Thymus (tissue), 14 donors: ENCODE measurements at places on chromosomes 16 and 17.

DNA sequence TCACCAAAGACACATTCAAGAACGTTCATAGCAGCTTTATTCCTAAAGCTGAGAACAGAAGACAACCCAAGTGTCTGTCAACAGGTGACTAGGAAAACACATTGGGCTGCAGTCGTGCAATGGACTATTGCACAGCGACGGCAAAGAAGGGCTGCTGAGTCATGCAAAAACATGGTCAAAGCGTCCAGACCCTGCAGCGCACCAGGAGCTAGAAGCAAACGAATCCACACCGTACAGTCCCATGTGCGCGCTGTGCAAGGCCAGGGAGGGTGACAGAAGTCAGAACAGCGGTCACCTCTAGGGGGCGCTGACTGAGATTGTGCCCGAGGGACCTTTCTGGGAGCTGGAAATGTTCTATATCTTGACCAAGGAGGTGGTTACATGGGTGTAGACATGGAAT is 266.4 kb downstream of the MAF start:
- DNase-seq = no peak

DNA sequence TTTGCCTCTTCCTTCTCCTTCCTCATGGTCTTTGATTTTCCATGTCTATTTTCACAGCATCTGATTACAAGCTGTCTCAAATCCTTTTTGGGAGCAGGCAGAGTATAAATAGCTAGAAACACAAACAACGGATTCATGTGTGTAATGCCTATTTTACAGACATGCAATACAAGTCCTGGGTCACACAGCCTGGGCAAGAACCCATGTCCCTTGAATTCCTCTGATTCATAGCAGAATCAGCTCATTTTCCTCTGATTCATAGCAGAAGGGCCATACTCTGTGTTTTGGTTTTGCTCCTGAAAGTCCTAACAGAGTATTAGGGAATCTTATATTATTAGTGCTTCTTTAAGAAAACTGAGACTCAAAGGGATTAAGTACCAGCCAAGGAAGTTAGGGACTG is 71.3 kb downstream of the IRX5 start:
- no peak for DNase-seq

- no peak for DNase-seq
Observed at GRCh38 chr17:7479213-7480088, at the start of gene ZBTB4. Gene ZBTB4, minus strand, starts transcription at chr17:7479631. Its CDS starts 12,830 bp downstream, at chr17:7466801.

DNA sequence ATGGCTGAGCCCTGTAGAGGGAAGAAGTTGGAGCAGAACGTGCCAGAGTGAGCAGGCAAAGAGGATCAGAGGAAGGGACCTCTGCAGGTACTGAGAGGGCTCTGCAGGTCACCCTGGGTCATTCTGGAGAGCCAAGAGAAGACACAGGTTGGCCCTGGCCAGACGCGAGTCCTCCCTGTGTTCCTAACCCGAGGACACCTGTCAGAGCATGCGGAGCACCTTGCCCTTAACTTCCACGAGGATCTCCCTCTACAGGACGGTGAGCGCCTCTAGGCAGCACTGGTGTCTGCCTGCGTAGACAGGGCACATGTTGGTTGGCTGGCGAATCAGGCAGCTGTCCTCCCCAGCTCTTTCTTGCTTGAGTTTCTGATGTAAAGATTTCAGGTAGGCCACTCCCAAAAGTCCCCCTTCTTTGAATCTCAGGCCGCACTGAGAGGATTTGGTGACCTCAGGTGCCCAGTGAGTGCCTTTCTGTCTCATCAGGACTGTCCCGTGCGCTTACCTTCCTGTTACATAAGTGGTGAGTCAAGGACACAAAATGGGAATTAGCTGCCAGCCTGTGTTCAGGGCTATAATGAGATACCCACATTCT is 45.3 kb downstream of the MPRIP start:
- DNase-seq = no peak

- DNase-seq = no peak
Observed at GRCh38 chr17:58403311-58403710, 14.0 kb downstream of the RNF43 start.

DNA sequence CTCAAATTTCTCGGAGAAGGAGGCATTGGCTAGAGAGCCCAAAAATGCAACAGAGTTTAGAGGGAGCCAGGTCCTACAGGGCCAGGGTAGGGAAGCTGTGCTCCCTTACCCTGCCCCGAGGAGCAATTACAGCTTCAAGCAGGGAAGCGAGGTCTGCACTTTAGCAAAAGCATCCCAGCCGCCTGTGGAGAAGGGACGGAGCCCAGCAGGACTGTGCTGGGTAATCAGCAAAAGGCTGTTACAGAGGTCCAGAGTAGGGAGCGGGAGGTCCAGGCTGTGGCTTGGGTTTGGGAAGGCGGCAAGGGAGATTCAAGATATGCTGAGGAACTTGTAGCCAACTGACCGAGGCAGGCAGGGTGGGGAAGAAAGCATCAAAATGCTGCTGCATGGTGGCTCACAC is 162.6 kb downstream of the TMEM132E start:
- no peak for DNase-seq

DNA sequence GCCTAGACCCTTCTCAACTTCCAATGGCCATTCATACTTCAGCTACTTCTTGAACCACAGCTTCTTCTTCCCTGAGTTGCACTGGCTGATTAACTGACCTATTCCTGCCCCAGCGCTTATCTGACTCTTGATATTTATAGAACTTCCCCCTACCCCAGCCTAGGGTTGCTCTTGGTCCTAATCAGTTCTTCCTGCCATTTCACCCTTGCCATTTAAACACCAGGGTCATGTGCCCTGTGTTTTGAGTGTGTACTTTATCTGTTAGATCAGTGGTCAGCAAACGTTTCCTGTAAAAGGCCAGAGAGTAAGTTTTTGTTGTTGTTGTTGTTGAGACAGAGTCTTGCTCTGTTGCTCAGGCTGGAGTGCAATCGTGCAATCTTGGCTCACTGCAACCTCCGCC is 82.4 kb upstream of the COX10 start:
- no peak for DNase-seq

GRCh38 chr17:38922538-38923297 is 2.7 kb upstream of the LASP1NB start:
- DNase-seq = no peak

- no peak for DNase-seq
Observed at GRCh38 chr17:47967607-47968252, 3.2 kb upstream of the CDK5RAP3 start.

DNA sequence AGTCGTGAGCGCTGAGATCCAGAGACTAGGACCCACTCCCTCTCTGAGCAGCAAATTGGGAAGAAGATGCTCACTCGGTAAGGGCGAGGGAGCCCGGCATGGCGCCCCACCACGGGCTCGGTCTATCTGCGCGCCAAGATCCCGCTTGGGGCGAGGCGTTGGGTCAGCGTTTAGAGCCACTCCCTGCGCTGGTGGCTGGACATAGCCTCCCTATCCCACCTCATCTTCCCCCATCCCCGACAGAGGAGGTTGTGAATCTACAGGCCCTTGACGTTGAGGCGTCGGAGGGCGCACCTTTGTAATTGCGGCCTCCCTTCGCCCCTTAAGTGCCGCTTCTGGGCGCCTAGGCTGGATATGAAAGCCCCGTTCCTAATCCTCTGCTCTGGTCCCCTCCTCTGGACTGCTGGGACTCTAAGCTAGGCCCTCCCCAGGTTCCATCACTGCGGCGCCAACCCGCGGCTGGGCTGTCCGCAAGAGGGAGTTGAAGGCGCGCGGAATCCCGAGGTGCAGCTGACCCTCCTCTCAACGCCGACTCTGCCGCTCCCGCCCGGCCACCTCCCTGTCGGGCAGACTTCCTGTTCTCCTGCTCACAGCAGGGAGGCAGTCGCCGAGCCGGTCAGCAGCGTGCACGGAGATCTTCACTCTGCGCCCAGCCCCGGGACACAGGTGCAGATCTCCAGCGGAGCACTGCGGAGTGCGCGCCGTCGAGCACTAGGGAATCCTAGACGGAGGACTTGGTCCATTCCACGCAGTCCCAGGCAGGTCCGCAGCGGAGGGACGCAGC is 16.1 kb upstream of the HOXB9 start:
- DNase-seq = no peak

- no peak for DNase-seq
Observed at GRCh38 chr17:5819396-5819795, 235.1 kb upstream of the NLRP1 start.

- DNase-seq = no peak
Observed at GRCh38 chr16:28513484-28514181, 7.0 kb upstream of the IL27 start.

DNA sequence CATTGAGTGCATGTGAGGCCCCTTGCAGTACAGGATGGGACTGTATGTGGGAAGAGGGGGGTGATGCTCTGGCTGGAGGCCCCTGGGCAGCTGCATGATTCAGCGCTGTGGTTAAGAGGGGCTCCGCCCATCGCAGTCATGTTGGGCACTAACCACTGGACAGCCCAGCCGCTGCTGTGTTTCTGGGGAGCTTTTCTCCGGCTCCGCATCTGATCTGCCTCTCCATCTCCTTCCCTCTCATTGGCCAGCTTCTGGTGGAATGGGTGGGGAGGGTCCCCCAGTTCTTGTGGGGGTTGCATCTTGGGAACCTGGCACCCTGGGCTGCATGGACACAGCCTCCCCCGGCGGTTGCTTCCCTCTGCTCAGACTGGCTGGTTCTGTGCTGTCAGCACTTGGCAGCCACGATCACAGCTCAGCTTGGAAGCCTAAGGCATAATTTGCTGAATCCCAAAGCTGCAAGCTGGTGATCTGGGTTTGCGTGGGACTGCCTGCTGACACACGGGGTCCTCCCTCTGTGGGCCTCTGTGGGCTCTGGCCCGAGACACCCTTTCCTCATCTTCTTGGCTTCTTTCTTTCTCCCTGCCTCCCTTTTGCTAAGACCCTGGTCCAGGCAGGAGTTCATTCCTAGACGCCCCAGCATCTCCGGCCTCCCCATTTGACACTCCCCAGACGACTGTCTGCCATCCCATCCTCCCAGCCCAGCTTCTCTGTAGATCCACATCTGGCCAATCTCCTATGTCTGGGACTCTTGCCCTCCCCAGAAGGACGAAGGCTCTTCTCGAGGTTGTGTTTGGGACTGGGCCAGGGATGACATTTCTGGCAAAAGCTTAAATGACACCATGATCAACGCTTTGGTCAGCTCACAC is 168.3 kb downstream of the SEC14L1 start:
- no peak for DNase-seq

DNA sequence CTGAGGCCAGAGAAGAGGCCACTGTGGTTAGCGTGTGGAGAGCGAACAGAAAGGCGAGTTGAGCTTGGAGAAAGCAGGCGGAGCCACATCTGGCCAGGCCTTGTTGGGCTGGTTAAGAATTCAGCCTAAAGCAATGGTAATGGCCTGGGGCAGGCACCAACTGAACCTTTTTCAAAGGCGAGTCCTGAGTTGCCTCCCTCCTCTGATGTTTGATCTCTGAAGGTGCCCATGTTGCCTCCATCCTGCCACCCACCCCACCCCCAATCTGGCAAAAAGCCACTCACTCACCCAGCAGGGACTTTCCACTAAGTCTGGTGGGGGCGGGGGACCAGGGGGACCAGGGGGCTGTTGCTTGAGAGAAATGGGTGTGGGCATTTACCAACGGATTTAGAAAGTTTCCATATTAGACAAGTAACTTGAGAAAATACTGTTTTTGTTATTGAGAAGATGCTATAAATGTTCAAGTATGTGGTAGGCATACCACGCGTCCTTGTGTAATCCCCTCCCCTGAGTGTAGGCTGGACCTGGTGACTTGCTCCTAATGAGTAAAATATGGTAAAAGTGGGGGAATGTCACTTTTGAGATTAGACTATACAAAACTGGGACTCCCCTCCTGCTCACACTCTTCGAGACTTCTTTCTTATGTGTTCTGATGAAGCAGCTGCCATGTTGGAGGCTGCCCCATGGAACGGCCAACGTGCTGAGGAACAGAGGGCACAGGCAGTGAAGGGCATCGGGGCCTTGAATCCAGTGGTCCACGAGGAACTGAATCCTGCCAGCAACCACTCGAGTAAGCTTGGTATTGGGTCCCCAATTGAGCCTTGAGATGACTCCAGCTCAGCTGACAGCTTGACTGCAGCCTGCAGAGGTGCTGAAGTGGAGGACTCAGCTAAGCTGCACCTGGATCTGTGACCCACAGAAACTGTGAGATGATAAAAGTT is 29.9 kb upstream of the TNS4 start:
- DNase-seq = peak; percentile 79

DNA sequence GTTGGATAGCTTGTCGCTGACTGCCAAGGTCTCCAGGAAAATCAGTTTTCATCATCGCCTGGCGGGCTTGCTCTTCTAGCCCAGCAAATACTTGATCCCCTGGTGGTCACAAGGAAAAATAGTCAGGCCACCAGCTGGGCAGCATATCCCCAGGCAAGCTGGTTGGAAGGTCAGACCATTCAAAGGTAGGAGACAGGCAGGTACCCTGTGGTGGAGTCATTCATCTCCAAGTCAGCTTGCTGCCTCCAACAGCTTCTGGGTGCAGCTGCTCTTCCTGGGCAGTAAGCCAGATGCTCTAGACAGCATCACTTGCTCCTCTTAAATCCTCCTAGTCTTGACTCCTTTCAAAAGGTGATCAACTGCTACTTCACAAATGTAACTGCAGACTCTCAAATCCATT is 16.0 kb downstream of the ZNF821 start:
- no peak for DNase-seq

GRCh38 chr16:56013962-56014552 is 138.9 kb upstream of the CES5A start:
- peak; percentile 5 for DNase-seq
